ENCODE measurements at places on chromosomes 5 and 9.

DNA sequence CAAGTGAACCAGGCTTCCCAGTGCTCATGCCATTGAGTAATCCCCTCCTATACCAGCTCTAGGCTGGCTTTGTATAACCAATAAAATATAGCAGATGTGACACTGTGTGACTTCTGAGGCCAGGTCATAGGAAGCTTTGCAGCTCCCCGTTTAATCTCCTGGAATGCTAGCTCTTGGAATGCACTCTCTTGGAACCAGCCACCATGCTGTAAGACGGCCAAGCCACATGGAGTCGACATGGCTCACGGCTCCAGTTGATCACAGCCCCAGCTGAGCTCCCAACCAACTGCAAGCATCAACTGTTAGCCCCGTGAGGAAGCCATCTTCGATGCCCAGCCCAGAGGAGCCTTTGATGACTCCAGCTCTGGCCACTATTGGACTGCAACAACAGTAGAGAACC, 74.5 kb downstream of the SH3TC2 start:
- DNase-seq = no peak

DNA sequence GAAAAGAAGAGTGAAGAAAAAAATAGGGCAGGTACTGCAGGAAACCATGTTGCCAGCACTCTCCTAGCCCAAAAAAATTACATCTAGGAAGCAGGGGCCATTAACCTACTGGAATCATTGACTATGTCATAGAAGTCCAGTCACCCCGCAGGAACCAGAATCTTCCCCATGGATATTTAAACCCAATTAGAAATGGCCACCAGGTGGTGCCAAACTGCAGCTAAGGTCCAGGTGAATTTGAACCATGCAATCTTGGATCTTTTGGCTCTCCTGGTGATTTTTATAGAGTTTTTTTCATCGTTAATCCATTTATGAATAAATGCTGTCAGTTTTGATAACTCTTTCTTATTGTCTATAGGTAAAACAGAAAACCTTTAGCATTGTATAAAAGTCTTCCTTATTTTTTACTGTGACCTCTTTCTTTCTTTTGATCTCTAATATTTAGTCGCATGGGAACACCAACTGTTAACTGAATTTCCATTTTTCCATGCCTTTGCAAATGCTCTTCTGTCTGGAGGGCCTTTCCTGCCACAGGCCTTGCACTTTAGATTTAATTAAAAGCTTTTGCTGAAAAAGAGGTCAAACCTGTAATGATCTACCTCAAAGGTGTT, 147.5 kb upstream of the FGF10 start:
- DNase-seq = no peak

DNA sequence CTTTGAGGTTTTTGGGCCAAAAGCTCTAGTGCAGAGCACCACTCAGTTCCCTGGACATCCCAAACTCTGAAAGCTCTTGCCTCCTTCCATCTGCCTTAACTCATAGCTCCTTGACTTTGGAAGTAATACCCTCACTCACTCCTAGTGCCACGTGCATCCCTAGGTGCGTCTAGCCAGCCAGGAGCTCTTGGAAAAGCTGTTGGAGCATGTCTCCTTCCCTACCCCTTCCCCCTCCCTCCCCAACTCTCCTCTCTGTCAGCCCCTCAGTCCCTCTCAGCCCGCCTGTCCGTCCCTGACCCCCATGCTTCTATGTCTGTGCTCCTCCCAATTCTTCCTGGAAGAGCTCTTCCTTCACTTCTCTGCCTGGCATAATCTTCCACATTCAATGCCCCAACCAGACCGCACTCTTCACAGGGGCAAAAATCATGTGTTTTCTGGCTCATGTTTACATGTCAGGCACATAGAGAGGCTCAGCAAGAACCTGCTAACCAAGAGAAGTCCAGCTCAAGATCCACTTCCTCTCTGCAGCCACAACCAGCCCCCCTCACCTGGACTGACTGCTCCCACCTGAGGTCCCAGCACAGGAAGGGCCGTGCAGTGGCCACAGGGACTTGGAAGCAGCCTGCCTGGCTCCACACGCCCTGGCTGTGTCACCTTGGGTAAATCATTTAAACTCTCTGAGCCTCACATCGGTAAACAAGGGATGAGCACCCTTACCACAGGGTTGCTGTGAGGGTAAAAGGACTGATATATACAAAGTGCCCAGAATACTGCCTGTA, 58.4 kb downstream of the WHRN start:
- DNase-seq = no peak

DNA sequence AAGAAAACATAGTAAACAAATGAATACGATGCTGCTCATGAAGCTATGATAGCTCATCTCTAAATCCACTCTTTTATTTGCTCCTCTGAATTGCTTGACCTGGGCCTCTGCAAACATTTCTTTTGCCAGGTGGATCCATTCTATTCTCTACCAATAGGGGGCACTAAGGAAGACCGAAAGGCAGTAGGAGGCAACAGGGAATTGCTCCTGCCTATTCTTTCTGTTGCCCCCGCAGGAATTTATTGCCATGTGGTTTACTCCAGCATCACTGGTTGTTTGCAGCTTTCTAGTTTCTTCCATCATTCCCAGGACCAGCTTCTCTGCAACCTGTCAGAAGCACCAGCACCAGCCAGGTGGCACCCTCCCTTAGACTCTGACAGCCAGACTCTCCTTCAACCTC, 5.3 kb downstream of the GAPT start:
- DNase-seq = no peak

- no peak for DNase-seq
Observed at GRCh38 chr5:67350618-67351201, 154.1 kb upstream of the CD180 start.

- DNase-seq = no peak
Observed at GRCh38 chr5:77328930-77329647, 118.6 kb downstream of the PDE8B start.

DNA sequence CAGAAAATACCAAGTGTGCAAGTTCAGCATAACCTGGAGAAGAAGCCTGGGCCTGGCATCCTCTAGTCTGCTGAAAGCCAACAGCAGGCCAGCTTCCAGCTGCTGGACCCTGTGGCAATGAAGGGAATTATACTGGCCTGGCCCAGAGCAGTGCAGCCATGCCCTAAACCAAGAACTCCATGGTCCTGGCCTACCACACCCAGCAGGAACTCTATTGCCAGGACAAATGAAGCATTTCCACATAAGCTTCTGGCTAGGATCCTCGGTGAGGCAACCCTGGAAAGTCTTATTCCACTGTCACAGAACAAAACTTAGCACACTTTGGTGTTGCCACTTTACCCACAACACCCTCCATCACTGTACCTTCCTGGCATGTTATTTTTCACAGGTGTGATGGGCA, 35.5 kb downstream of the CDK5RAP2 start:
- DNase-seq = no peak

- DNase-seq = no peak
Observed at GRCh38 chr5:95959051-95959887, 2.4 kb downstream of the ELL2 start.

- DNase-seq = no peak
Observed at GRCh38 chr9:134061688-134062371, 6.0 kb downstream of the BRD3 start.

DNA sequence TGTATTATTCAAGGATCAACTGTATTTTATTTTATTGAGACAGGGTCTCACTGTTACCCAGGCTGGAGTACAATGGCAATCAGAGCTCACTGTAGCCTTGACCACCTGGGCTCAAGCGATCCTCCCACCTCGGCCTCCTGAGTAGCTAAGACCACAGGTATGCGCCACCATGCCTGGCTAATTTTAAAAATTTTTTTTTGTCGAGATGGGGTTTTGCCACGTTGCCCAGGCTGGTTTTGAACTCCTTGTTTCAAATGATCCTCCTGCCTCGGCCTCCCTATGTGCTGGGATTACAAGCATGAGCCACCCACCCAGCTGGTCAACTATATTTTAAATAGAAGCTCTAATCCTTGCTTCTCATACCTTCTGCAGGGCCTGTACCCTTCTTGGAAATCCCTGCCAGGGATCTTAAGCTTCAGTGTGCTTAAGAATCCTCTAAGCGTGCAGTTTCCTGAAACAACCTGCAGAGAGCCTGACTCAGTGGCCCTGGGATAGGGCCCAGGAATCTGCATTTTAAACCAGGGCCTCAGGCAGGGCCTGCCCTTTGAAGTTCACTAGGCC, 2.9 kb downstream of the AKNA start:
- DNase-seq = no peak

DNA sequence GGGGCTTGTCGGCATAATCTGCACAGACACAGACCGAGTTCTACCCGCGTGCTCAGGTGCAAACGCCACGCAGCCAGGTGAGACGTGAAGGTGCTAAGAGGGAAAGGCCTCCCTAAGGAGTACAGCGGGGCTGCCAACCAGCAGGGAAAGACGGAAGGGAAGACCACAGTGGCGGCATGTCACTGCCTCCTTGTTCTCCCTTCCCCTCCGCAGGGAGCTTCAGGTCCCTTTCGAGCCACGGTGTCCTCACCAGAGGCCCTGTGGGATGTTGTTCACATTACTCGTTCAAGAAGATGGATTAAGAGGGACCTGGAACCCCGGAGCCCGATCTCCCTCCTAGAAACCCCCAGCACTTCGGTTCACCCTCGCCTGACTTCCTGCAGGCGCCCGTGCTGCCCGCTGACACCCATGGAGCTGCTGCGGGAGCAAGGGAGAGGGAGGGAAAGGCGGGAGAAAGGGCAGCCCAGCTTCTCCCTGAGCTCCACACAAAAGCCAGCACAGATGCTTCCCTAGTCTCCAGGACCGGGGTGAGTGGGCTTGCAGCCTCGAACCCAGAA, 686 bp downstream of the BRD9 start:
- DNase-seq = no peak
